Spinal cord (tissue), 10 donors: ENCODE measurements at places on chromosomes 4 and X. TPM values are rescaled to one million over a fixed set of nuclear protein-coding genes. Genes with fewer than 3 reads are reported as not detected.

MAGED4 gene
- 39.7 TPM for total RNA-seq

MAMLD1 gene
- 9.3 TPM for total RNA-seq

HSFX2 gene
- total RNA-seq = 1.2 TPM

HELT gene
- not detected for total RNA-seq

SOD3 gene
- total RNA-seq = 5.0 TPM

TEX13D gene
- not detected for total RNA-seq

UGT2B10 gene
- total RNA-seq = not detected

JCHAIN gene
- total RNA-seq = 0.39 TPM

PCDH19 gene
- 14.3 TPM for total RNA-seq

HEPH gene
- 44.4 TPM for total RNA-seq

TREX2 gene
- not detected for total RNA-seq

CLTRN gene
- total RNA-seq = 0.59 TPM

ANXA3 gene
- total RNA-seq = 70.0 TPM

NONO gene
- 236 TPM for total RNA-seq

SPANXN5 gene
- not detected for total RNA-seq

PWWP3B gene
- total RNA-seq = 3.7 TPM

POU4F2 gene
- total RNA-seq = 0.72 TPM

ADH1C gene
- total RNA-seq = 1.3 TPM

IL2 gene
- total RNA-seq = not detected

ZDHHC9 gene
- total RNA-seq = 68.4 TPM

XG gene
- total RNA-seq = 0.11 TPM

SHISA3 gene
- 0.99 TPM for total RNA-seq

FAM9C gene
- not detected for total RNA-seq

MAGEE2 gene
- 1.8 TPM for total RNA-seq

RTL9 gene
- 1.2 TPM for total RNA-seq

RASSF6 gene
- total RNA-seq = 0.28 TPM

STOX2 gene
- 38.7 TPM for total RNA-seq

TBC1D14 gene
- total RNA-seq = 73.7 TPM

XAGE1A gene
- not detected for total RNA-seq

GPR119 gene
- total RNA-seq = not detected

CXorf65 gene
- not detected for total RNA-seq

FMR1NB gene
- total RNA-seq = not detected

PASD1 gene
- total RNA-seq = 0.10 TPM

FAM114A1 gene
- 49.2 TPM for total RNA-seq

NOX1 gene
- total RNA-seq = not detected

EDA gene
- 6.5 TPM for total RNA-seq

FAM149A gene
- 23.9 TPM for total RNA-seq

MAP3K15 gene
- 0.59 TPM for total RNA-seq

TMEM31 gene
- total RNA-seq = not detected

EPGN gene
- 7.8 TPM for total RNA-seq

CPLX1 gene
- total RNA-seq = 5.3 TPM

NXF3 gene
- not detected for total RNA-seq

ESX1 gene
- 0.10 TPM for total RNA-seq

ASB12 gene
- 0.30 TPM for total RNA-seq

SRPX gene
- 40.6 TPM for total RNA-seq

PDCL2 gene
- total RNA-seq = not detected

DCX gene
- total RNA-seq = 33.4 TPM

ZCCHC13 gene
- not detected for total RNA-seq

FATE1 gene
- not detected for total RNA-seq

TMPRSS11B gene
- total RNA-seq = not detected

CFP gene
- total RNA-seq = 2.9 TPM

MTMR1 gene
- total RNA-seq = 19.4 TPM

HMX1 gene
- total RNA-seq = 0.69 TPM

TMEM271 gene
- total RNA-seq = 6.7 TPM
